HEK293T (cell line): ENCODE measurements at places on chromosomes 1 and 21.

DNA sequence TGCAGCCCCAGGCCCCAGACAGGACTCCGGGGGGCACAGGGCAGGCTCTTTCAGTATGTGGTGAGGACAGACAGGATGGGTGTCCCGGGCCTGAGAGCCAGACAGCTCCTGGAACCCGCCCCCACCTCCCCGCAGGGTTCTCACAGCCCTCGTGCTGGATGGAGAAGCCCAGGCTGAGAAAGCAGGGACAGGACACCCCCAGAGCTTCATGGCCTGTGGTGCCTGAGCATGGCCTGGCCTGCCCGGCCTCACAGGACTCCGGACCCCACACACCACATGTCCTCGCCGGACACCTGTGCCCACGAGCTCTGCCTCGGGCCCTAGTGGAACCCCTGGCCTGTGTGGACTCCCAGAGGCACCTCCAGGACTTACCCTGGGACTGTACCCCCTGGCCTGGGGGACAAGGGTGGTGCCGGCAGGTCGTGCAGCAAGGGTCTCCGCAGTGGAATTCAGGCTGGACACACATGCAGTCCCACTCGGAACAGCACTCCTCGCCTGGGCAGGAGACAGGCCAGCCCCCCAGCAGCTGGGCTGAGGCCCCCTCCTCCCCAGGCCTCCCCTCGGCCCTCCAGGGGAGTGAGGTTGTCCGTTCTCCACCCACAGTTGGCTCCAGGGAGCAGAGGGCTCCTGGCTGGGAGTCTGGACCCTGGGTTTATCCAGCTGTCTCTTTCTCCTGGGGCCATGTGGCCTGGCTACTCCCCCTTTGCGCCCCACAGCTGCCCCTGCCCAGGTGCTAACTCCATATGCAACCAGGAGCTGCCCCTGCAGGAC, 1.2 kb downstream of the TNFRSF18 start:
- no peak for DNase-seq

GRCh38 chr1:206715552-206716158, 30.9 kb downstream of the MAPKAPK2 start:
- no peak for DNase-seq

- DNase-seq, result no peak
These were observed 11.6 kb downstream of the JMJD4 start for GRCh38 chr1:227723474-227723873.

- DNase-seq, result no peak
These were observed 253.8 kb upstream of the RAB4A start for GRCh38 chr1:229017091-229017490.

DNA sequence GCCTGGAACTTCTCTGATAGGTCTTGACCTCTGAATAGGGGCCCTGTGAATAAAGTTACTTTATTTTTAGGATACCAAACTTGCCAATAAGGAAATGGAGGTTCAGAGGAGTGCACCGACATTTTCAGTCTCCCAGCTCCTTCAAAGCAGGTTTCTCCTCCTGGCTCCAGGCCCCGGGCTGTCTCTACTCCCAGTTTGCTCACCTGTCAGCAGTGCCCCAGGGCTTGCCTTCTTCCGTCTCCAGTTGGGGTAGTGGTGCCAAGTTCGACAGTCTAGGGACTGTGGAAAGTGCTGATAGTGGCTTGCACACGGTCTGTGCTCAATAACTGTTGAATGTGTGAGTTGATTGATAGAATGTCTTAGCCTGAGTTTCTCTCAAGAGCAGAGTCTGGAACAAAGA, 149.2 kb downstream of the ACTL8 start:
- DNase-seq, result no peak

DNA sequence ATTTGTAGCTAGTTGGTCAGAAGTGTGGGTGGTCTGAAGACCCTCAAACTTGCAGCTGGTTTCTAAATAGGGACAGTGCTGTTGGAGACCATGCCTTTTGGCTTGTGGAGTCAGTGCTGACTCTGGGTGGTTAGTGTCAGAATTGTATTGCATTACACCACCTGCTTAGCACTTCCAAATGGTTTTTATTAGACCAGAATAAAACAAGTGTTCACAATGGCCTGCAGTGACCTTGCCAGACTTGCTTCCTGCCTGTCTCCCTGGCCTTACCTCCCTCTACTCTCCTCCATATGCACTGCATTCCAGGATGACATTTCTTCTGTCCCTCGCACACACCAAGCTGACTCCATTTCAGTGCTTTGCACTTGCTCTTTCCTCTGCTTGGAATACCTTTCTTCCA, 72.7 kb upstream of the CNIH3 start:
- DNase-seq, result no peak

GRCh38 chr1:222084996-222085395, 343.1 kb upstream of the DUSP10 start:
- DNase-seq, result no peak

DNA sequence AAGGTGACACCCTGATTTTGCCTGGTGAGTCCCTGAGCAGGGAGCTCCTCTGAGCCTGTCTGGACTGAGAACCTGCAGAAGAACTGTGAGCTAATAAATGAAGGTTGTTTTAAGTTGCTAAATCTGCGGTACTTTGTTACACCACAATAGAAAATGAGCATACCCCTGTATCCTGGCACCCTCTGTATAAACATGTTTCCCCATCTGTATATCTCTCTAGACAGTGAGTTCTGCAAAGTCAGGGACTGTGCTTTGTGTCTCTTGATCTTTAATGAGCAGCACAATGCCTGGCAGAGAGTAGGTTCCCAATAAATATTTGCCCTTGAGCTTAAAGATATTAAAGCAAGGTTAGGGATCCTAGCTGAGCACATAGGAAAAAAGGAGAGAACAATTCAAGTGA, 228.8 kb downstream of the OMA1 start:
- DNase-seq, result no peak

DNA sequence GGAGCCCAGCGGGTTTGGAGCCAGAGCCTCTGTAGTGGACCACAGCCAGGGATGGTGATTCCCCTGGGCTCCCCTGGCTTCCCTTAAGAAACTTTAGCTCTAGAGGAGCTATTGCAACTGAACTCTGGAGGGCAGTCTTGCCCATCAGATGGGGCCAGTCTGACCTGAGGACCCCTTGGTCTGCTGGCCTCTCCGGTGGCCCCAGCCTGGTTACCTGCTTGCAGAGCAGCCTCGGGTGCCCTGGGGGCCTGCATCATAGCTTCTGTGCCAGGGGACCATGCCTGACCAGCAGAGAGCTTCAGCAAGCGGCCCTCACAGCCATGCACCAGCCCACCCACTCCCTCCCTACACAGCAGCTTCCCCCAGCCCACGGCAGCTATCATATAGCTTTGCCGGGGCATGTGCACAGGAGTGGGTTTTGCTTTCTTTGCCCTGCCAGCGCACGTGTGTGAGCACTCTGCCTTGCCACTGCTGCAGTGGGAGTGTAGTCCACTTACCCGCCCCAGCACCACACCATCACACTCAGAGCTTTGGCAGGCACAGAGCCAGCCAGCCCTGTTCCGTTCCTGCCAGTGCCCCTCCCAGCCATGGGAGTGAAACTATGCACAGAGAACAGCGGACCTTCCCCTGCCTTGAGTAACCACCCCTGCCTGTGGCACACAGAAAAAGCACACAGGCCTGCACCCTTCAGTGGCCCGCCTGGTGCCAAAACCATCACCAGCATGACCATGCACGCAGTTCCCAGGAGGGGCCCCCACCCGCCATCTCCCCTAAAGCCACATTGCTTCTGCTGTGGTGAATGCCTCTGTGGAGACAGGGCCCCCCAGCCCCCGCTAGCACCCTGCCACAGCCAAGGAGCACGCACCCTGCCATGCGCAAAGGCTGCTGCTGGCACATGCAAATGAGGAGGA, 442.9 kb upstream of the NEGR1 start:
- no peak for DNase-seq

DNA sequence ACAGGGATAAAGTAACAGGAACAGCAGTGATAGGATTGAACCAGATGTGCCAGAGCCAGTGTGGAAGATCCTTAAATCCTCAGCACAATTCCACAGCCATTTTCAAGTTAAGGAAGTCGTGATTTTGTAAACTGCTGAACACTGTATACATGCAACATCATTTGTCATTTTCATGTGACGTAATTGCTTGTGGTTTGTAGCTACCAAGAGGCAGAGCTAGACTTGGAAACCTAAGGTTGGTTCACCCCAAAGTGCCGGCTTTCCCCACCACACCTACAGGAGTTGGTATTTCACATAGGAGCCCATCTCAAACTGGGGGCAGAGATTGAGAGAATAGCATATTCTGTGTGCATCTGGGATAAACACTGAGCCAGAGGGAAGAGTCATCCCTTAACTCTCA, 113.9 kb downstream of the CAPN8 start:
- DNase-seq, result no peak

DNA sequence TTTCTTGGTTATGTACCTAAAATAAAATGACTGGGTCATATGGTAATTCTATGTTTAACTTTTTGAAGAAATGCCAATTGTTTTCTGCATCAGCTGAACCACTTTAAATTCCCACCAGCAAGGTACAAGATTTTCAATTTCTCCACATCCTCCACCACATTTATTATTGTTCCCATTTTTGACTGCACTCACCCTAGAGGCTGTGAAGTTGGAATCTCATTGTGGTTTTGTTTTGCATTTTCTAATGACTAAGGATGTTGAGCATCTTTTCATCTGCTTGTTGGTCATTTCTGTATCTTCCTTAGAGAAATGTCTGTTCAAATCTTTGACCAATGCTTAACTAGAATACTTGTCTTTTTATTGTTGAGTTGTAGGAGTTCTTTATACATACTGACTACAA, 72.5 kb downstream of the ASTN1 start:
- DNase-seq, result no peak

DNA sequence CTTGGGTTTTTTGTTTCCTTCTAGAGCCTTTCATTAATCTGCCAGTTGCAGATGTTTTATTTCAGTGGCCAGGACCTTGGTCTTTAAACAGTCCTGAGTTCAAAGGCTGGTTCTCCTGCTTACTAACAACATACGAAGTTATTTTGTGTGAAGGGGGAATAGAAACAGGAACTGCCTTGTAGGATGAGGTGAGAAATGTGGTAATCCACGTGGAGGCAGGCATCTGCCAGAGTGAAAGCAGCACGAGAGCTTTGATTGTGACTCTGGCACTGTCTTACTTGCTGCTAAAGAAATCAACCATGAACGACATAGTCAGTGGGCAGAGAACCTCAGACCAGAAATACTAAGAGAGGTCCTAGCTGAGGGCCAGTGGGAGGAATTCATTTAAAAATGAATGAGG, 30.4 kb downstream of the TMEM63A start:
- no peak for DNase-seq

DNA sequence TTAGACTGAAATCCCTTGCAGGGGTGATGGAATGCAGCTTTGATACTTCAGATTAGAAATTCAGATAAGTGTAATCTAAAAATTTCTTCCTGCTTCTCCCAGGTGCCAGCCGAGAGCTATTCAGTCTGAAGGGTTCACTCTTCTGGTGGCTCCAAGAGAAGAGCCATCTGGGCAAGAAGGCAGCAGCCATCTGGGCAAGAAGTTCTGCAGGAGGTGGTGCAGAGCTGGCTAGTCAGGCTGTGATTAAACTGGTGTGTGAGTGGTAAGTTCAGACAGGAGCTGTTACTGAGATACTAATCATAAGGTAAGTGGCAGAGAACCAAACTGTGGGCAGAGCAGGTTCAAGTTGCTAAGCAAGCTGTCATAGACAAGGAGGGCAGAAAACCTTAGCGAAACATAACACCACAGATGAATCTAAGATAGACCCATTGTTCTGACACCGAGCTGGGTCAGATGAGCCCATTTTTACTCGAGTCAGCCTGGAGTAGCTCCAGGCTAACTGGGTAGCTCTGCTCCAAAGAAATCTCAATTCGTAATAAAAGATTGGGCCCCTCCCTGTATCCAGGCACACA, 14.4 kb upstream of the TP53BP2 start:
- no peak for DNase-seq

- DNase-seq, result no peak
These were observed 8.1 kb upstream of the LBR start for GRCh38 chr1:225435957-225436392.

DNA sequence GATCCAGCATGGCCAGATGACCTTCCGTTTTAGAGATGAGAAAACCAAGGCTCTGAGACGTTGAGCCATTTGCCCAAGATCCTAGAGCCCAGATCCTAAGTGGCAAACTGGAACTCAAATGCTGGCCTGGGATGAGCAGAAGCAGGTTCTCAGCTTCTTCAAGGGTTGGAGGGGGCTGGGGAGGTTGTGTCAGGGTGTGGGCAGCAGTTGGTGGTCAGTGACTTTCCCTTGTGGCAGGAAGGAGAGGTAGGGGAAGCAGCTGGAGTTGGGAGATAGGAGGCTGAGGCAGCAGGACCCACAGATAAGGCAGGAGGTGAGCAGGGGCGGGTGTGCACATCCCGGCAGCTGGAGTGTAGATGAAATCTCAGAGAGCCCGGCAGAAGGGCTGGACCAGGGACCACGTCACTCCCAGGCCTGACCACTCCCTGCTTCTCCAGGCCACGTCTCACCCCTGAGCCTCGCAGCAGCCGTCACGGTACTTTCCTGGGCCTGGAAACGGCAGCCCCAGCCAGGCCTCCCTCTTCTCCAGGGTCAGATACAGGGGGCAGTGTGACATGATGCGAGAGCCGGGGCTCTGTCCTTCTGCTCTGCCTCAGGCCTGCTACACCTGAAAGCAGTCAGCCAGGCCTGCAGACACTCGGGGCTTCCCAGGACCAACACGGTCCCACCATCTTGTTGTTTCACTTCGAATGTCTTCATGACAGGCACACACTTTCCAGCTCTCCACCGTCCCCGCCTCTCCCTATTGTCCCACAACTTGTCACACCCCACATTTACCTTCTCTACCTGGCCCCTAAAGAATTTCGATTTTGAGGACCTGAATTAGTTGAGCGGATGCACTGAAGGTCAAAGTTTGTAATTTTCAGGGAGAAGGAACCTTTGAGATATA, 11.5 kb upstream of the LAPTM5 start:
- DNase-seq, result no peak

GRCh38 chr1:18333220-18333619, 147.5 kb upstream of the KLHDC7A start:
- no peak for DNase-seq
